ENCODE measurements at places on chromosomes 12 and 14.

GRCh38 chr14:82915381-82915780 is 1381.7 kb upstream of the SEL1L start:
- DNase-seq: no peak

DNA sequence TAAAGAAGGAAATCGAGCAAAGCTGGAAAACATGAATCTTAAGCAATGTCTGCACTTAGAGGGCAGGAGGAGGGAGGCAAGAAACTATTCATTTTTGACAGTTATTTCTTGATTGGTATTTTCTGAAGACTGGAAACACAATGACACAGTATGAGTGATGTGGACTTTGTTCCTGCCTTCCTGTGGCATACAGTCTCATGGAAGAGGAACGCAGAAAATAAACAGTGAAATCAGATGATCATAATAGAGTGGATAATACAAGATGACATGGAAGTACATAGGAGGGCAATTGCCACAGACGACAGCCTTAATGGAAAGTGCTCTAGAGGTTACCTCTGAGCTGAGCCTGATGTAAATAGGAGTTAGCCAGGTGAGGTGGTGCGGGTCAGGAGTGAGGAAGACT is 140.4 kb upstream of the MAX start:
- DNase-seq: no peak

DNA sequence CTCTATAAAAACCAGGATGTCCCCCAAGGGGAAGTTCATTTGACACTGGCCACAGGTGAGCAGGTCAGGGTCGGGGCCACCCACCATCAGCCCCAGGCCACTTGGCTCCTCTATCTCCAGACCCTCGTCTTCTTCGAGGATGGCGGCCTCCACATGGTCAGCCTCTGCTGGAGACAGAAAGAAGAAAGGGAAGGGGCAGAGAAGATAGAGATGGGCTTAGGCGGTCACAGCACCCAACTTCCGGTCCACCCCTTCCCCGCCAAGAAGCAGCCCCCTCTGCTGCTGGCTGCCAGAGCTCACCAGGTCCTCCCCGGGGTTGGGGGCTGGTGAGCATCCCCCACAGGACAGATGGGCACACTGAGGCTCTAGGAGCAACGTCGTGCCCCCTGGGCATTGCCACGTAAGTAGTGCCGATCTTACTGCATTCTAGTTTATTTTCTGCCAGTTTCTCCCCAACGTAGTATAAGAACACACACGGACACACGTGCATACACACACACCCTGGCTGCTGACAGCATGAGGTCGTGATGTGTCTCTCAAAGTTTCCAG is 14.2 kb downstream of the BCL11B start:
- DNase-seq: no peak

- DNase-seq: no peak
Measured at GRCh38 chr14:56212521-56212920, 94.3 kb downstream of the PELI2 start.

DNA sequence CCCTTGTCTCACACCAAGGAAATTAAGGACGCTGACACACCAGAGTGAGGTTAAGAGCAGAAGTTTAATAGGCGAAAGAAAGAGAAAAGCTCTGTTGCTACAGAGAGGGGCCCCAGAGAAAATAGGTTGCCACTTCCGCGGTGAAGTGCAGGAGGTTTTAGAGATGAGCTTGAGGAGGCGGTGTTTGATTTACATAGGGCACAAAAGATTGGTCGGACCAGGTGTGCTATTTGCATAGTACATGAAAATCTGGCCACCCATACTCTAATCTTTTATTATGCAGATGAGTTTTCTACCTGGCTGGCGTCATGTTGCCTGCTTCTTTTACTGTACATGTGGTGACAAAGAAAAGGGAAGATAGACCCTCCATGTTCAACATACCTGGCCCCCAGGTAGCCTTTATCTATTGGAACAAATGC is 23.3 kb upstream of the MYF6 start:
- no peak for DNase-seq

GRCh38 chr12:110995016-110995415 is 74.6 kb upstream of the MYL2 start:
- DNase-seq: no peak

- no peak for DNase-seq
Measured at GRCh38 chr12:11875414-11875935, 195.3 kb upstream of the BCL2L14 start.

Data from fibroblast of lung (primary cell).